OCI-LY7 (cell line): ENCODE measurements at places on chromosomes 3 and 15. TPM values are rescaled to one million over a fixed set of nuclear protein-coding genes. Genes with fewer than 3 reads are reported as not detected.

Gene A4GNT
- not detected in 2 replicates for total RNA-seq

DNA sequence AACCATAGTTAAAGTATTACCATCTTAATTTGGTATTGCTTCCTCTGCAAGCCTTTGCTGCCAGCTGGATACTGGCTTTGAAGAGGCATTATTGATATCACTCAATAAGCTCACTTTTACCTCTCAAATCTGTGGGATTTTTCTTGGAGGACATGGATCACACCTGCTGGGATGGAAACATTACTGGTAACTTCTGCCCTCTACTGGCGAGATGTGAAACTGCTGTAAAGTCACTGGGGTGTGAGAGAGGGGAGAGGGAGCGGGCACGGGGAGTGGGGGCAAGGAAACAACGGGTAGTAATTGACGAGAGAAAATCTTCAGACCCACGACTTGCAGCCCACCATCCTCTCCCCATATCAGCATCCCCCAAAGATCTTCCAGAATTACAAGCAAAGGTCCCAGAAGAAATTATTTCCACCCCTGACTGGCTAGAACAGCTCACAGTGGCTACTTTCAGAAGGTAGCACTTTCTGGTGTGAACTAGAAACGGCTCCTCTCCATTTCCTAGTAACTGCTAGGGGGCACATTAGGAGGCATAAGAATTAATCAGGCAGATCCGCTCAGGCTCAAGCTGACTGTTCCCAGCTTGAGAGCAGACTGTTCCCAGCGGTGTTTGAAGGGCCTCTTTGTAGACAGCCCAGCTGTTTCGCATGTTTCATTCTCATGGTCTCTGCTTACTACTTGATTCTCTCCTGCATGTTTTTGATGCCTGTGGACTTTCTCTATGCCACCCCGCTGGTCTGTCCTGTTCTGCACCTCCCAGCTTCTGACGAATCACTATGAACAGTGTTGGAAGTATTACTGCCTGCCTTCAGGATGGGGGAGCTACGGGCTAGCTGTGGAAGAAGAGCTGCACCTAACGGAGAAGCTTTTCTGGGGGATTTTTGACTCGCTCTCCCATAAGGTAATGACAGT is 230.4 kb upstream of the CHRM5 start:
- DNase-seq = peak; percentile 49

DNA sequence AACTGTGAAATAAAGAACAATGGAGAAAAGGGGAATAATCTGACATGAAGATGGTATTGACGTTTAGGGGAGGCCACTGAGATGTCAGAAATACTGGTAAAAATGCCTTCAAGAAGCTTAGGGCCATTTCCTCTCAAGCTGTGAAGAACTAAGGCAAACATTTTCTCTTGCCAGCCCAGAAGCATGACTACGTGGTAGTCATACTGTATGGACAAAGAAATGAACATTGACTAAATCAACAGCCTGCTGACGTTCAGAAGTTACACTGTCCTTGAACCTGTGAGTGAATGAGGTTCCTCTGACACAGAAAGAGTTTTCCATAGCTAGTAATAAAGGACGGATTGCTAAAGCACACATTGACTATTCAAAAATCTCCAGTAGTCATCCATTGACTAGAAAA is 121.0 kb downstream of the P3H2 start:
- no peak for DNase-seq

Gene OR4F15
- not detected in 2 replicates for total RNA-seq

DNA sequence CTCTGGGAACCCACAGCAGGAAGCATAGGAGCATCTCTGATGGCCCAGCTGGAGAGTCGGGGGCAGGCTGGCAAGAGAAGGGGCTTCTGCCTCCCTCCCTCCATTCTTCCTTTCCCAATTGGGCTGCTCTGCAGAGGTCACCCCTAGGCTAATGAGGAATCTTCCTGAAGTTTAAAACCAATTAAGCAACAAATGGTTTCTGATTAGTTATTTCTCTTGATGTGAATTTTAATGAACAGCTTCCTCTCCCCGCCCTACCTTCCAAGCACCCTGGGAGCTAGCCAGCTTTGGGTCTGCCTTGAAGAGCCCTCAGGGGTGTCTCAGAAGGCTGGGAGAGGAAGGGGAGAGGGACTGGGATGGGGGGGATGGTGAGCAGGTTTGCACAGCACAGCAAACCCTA is 24.6 kb upstream of the HCN4 start:
- no peak for DNase-seq

DNA sequence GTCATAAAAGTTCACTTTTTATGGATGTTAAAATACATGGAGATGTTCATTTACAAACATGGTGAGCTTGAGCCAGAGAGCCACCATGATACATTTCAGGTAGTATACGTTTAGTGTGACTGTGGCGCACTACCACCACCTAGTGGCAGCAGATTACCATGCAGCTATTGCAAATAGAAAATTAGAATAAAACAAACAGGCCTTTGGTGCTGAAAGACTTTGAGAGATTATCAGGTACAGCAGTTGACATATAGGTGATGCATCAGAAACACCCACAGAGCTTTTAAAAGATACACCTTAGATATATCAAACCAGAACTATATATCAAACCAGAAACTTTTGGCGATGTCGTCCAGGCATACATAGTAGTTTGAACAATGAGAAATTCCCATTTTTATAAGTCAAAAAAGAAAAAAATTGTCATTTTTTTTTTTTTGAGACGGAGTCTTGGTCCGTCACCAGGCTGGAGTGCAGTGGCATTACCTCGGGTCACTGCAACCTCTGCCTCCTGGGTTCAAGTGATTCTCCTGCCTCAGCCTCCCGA is 42.0 kb upstream of the ICE2 start:
- peak; percentile 73 for DNase-seq

DNA sequence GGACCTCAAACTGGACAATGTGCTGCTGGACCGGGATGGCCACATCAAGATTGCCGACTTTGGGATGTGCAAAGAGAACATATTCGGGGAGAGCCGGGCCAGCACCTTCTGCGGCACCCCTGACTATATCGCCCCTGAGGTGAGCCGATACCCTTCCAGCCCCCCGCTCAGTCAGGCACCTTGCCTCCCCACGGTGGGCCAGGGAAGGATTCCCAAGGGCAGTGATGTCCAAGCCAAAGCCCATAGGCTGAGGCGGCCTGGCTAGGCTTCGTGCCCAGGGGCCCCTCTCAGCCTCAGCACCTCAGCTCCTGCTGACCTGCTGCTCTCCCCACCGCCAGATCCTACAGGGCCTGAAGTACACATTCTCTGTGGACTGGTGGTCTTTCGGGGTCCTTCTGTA is 27.7 kb downstream of the PRKCD start:
- no peak for DNase-seq

DNA sequence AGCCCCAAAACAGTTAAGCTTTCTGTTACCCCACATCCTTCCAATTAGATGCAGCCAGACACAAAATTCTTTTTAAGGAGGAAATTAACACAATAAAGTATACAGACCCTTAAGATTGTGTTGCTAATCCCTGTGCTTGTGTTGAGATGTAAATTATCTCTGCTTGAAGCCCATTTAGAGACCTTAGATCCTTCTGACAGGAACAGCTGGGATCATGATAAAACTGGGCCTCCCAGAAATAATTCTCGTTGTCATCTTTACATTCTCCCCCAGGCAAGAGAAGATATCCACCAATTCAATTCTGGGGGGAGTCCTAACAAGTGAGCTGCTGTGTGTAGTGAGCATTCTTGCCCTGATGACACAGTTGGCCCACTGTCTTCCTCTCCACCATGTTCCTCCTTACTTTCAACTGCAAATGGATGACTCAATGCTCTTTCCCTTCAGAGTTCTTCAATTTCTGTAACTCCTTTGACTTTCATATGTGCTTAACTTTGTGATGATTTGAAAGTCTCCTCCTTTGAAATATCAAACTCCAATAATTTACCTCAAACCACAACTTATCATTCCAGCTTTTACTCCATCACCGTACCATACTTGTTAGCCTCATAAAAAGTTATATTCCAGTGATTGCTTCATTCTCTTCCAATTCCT is 186.6 kb downstream of the RAP2B start:
- no peak for DNase-seq

DNA sequence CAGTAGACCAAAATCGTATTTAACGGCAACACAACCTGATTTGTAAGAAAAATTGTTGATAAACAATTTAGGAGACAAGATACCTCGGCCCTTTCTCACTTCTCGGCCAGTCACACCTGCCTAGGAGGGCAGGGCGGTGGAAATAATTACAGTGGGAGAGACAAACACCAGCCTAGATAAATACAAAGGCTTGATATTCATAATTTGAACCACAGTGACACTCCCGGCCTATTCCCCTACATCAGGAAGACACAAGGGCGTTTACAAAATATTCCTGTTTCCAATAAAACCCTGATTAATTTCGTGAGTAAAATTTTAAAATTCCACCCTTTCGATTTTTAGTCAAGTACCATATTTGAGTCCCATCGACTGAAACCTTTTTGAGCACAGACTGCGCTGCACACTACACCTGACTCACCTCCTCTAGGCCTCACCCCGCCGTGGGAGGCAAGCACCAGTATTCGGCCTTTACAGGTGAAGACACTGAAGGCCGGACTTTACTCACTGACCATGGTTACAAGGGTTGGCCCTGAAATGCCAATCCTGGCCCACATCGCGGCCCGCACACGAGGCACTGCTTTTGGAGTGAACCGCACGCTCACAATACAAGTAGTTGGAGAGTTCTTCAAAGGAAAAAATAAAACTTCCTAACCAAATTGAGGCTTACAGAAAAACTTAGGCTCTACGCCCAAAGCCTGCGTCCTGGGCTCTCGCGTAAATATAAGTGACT is 794 bp downstream of the ARPP19 start:
- peak; percentile 47 for DNase-seq
